ENCODE measurements at places on chromosomes 6 and 20. TPM values are rescaled to one million over a fixed set of nuclear protein-coding genes. Genes with fewer than 3 reads are reported as not detected.

Gene ASCC3
- total RNA-seq, result 57.9 TPM

Gene PREX1
- 248 TPM for total RNA-seq

Gene RBL1
- total RNA-seq, result 5.7 TPM

Gene TGM3
- not detected for total RNA-seq

DNA sequence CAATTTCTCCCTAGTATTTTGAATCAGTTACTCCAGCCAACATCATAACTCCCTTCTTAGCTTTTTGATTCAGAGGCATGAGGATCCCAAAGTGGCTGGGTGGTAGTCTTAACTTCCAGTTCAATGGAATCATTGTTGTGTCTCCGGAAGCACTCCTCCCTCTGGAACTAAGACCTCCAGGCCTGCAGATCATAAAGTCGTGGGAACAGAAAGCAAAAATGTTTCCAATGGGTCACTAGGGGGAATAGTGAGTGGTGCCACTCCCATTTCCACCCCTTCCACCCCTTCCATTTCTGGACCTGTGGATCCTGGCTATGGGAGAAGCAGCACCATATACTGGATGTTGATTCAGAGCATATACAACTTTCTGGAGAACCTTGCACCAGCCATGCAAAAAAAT, 130.8 kb downstream of the SGK1 start:
- peaks cover 6% of the 10 kb centered on the region for H3K4me1 ChIP-seq
- H3K36me3 ChIP-seq, result no peaks in the 10 kb centered on the region
- H3K27ac ChIP-seq, result no peak overlapping the region
- H3K27me3 ChIP-seq, result peaks cover 2% of the 10 kb centered on the region
- H3K4me3 ChIP-seq, result no peak overlapping the region
- DNase-seq, result no peak

DNA sequence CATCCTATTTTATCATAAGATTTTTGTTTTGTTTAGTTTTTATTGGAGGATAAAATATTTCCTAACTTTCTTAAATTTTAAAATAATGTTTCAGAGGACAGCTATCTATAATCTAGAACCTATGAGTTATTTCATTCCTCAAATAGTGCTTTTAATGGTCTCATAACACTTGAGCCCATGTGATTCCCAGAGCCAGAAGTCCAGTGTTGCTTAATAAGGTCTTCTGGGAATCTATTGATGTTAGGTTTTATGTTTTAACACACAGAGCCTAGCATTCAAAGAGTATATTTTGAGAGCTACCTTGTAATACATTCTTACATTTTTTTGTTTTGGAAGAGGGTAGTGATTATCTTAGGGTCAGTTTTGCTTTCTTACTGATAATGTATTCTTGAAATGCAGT, 200.2 kb downstream of the CENPW start:
- H3K27ac ChIP-seq, result no peak overlapping the region
- H3K36me3 ChIP-seq, result no peaks in the 10 kb centered on the region
- H3K4me3 ChIP-seq, result no peak overlapping the region

DNA sequence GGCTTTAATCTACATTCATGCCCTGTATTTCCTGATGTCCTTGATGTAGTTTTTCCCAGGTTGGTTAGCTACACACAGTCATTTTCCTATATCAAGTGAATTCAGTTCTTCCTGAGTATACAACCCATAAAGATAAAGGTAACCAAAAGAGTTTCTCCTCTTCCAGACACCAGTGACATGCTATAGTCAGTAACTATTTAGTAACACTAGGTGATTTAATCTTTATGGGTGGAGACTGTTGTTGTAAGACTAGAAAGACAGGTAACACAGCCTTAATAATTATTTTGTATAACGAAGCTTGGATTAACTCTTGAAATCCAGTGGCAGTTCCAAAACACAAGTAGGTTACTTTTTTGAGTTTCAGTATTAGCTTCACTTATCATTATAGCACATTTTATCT, 17.6 kb downstream of the MCUR1 start:
- DNase-seq, result no peak
- H3K4me1 ChIP-seq, result peaks cover 3% of the 10 kb centered on the region
- H3K27me3 ChIP-seq, result no peaks in the 10 kb centered on the region
- H3K4me3 ChIP-seq, result no peak overlapping the region

- H3K4me3 ChIP-seq, result no peak overlapping the region
- no peak overlapping the region for H3K27ac ChIP-seq
- H3K36me3 ChIP-seq, result no peaks in the 10 kb centered on the region
- DNase-seq, result no peak
Observed at GRCh38 chr6:49923826-49924225, 40.1 kb downstream of the DEFB114 start.

DNA sequence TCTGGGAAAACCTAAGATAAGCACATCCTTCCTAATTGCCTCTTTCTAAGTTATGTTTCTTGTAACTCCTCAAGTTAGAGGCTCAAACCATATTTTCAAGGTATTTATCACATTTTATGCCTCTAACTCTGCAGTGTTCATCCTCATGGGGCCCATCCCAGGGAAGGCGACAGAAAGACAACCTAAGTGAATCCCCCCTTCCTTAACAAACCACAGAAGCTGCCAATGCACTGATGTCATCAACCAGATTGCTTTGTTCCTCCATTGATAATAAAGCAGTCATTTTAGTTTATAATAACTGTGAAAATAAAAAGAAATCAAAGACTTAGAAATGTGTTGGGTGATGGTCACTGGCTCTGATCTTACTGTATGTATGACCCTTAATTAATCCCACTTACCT, 119.5 kb upstream of the TCF21 start:
- peaks cover 4% of the 10 kb centered on the region for H3K27me3 ChIP-seq
- H3K4me1 ChIP-seq, result peaks cover 11% of the 10 kb centered on the region
- DNase-seq, result no peak
- no peak overlapping the region for H3K27ac ChIP-seq
- H3K36me3 ChIP-seq, result no peaks in the 10 kb centered on the region
- no peak overlapping the region for H3K4me3 ChIP-seq

DNA sequence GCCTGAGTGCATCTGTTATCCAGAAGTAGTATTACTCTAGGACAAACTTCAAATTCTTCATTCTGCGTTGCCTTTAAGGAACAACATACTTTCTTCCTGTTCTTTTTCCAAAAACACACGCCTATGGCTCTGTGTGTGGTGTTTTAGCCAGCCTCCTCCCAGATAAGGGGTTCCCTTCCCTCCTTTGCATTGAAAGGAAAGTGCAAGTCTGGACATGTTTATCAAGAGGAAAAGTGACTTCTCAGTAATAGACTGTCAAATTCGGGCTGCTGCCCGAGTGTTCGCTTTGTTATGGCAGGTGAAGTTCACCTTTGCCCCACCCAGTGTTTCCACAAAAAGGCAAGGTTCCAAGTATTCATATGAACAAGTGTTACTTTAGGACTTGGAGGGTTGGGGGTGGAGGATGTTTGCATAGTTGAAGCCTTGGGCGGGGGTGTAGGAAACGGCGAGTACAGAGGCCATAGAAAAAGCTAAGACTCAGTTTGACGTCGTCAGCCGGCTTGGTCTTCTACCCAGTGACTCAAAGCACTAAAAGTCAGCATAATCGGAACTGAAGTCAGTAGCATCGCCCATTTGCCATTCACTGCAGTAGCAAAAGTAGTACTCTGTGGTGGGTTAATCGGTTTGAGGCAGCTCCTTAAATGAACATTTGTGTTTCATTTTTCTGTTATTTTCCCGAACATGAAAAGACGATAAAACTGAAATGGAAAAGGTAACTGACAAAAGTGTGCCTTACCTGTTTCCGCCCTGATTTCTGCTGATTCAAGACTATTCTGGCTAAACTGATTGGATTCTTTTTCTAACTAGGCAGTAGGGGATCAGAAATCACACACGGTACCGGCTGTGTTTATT, 12.5 kb downstream of the PRDM1 start:
- peaks cover 38% of the 10 kb centered on the region for H3K36me3 ChIP-seq
- H3K27ac ChIP-seq, result peak overlapping the region; percentile 99
- H3K4me3 ChIP-seq, result peak overlapping the region; percentile 80
- no peak for DNase-seq
- peaks cover 5% of the 10 kb centered on the region for H3K27me3 ChIP-seq

GRCh38 chr6:16600026-16600425, 161.2 kb downstream of the ATXN1 start:
- no peak for DNase-seq
- no peak overlapping the region for H3K27ac ChIP-seq
- H3K36me3 ChIP-seq, result no peaks in the 10 kb centered on the region
- H3K4me3 ChIP-seq, result no peak overlapping the region

DNA sequence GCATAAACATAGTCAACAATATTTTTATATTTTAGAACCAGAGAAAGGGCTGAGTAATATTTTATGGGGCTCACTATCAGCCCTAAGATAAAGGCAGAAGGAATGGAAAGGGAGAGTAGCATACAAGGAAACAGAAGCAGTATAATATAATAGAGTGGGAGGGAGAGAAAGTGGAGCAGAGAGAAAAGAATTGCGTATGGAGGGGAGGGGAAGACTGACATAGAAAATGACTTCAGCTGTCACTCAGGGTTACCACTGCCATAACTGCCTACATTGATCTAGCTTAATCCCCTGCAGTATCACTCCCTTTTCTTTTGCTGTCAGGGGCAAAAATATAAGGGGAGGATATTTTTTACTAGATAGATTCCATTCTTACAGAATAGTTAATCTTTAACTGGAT, 1133.5 kb upstream of the MAP3K7 start:
- H3K4me1 ChIP-seq, result peaks cover 3% of the 10 kb centered on the region
- H3K27me3 ChIP-seq, result no peaks in the 10 kb centered on the region
- no peaks in the 10 kb centered on the region for H3K36me3 ChIP-seq
- no peak for DNase-seq

GRCh38 chr6:10276660-10277287, 138.1 kb downstream of the TFAP2A start:
- H3K27me3 ChIP-seq, result no peaks in the 10 kb centered on the region
- no peaks in the 10 kb centered on the region for H3K36me3 ChIP-seq
- peaks cover 31% of the 10 kb centered on the region for H3K4me1 ChIP-seq
- no peak for DNase-seq
- H3K4me3 ChIP-seq, result no peak overlapping the region

- H3K27ac ChIP-seq, result no peak overlapping the region
- DNase-seq, result no peak
- H3K4me3 ChIP-seq, result no peak overlapping the region
- peaks cover 4% of the 10 kb centered on the region for H3K27me3 ChIP-seq
Observed at GRCh38 chr20:44601801-44602204, 19.4 kb downstream of the PKIG start.

- peaks cover 31% of the 10 kb centered on the region for H3K27me3 ChIP-seq
- H3K36me3 ChIP-seq, result no peaks in the 10 kb centered on the region
- no peak for DNase-seq
- no peak overlapping the region for H3K27ac ChIP-seq
Observed at GRCh38 chr20:2750491-2751251, 49.8 kb downstream of the CPXM1 start.

All from endothelial cell (in vitro differentiated cells).